ENCODE measurements at places on chromosomes 1 and 21.

DNA sequence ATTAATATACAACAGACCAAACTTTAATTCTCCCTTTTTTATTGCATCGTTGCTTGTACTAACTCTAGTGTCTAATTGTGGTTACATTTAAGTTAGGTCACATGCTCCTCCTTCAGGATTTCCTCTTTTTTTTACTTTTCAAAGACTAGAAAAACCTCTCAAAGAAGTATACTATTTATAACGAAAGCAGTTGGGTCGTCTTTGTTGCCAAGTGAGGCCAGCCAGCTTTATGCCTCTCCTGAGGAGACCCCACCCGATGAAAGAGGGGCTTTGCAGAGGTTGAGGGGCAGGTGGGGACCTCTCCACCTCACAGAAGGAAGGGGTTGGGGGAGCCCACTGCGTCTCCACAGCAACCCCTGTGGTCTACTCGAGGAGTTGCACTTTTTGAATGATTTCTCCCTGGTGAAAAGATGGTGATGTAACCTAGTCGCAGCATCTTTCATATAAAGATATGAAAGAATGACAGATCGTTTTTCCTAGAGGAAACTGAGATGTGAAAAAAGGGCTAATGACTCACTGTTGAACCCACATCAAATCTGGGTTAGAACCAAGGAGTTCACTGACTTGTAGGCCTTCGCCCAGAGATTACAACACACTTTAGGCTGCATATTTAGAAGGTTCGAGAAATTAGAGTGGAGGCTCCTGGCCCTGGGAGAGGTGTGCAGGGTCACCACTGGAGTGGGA is 6.4 kb downstream of the TGFB2 start:
- peak; percentile 62 for DNase-seq

- DNase-seq: peak; percentile 61
These were observed 133.7 kb downstream of the CAPN8 start for GRCh38 chr1:223531742-223532341.

DNA sequence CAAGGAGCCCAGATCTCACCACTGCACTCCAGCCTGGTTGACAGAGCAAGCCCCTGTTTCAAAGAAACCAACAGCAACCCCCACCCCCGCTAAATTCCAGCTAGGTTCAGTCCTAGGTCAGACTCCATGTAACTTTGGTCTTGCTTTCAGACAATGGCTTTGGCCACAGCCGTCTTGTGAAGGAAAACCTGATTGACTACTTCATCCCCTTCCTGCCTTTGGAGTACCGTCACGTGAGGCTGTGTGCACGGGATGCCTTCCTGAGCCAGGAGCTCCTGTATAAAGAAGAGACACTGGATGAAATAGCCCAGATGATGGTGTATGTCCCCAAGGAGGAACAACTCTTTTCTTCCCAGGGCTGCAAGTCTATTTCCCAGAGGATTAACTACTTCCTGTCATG is 12.9 kb downstream of the TOR3A start:
- no peak for DNase-seq

DNA sequence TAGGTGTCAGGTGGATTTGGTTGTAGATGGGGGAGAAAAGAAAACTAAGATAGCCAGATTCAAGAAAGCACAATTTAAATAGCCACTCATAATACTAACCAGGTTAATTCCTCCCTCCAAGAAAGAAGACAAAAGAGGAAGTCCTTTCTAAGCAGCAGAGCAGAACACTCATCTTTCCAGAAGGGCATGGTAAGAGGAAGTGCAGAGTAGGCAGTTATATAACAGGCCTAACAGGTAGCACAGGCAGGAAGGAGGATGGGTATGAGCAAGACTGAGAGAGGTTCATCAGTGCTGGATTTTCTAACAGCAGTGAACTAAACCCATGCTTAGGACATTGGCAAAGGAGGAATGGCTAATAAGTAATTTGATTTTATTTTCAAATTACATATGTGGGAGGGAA is 517.5 kb downstream of the PLPP3 start:
- DNase-seq: no peak

GRCh38 chr1:109312246-109312645 is 5.4 kb upstream of the MYBPHL start:
- no peak for DNase-seq

GRCh38 chr1:233477359-233477758 is 136.5 kb upstream of the KCNK1 start:
- DNase-seq: no peak

DNA sequence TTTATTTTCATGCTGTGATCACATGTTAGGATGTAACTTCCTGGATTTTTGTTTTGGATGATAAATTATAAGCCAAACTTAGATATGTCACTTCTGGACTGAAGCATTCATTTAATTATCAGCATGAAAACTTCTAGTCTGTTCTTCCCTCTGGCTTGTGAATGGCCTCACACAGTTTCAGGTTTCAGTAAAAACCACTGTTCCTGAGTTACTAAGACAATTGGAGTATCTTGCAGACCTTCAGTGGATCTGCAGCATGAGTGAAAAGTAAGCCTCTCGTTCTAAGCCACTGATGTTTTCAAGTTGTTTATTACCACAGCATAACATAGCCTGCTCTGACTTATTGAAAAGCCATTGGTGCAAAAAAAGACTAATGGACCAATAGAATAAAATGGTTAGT is 55.3 kb upstream of the RGS21 start:
- DNase-seq: no peak

GRCh38 chr1:205449750-205450443 is 5.9 kb downstream of the BLACAT1 start:
- peak; percentile 97 for DNase-seq

DNA sequence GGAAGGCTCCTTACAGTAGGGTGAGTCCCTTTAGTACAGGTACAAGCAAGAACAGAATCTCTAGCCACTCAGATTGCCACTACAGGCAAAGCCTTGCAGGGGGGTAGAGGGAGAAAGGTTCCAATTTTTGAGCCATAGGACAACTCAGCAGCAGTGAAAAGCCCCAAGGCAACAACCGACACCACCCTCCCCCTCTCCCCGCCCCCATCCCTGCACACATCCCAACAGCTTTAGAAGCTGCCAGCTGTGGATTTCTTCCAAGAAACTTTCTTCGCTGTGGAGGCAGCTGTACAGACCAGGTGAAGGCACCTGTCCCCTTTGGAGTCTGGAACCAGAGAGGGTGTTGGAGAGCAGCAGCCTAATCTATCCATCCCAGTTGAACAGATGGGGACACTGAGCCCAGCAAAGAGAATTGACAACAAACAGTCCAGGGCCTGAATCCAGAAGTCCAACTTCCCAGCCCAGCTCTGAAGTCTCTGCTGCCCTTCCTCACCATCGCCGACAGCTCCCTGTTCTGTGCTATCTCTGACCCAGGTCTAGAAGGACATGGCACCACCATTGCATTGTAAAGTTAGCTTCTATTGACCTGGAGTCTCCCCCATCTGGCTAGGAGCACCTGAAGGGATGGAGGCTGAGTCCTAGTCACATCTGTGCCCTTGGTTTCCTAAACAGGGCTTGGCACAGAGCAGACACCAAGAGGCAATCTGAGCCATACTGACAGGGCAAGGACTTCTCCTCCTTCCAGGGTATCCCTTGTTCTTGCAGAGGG is 2.2 kb downstream of the TENT5B start:
- peak; percentile 44 for DNase-seq

DNA sequence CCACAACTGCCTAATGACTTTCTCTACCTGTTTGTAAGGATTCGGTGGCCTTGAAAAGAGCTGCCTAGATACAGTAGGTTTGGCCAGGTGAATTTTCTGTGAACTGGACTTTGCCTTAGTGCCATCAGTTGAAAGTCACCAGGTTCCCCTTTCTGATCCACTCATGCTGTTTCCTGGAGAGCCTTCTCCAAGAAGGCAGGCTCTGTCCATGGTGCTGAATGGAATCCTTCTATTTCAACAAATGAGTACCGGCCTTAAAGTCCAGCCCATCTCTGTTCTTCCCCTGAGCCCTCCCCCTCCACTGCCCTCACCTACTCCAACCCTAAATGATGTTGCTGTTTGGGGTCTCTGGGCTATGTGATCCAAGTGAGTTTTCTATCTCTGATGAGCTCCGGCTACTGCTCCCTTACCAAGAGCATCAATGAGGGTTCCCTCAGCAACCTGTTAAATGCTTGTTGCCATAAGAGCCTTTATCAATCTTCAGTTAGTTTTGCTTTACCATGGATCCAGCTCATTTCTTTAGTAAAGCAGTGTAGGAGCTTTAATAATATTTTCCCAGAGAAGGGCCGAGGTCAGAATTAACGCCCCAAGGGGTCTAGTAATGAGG is 500.4 kb downstream of the PTPRU start:
- no peak for DNase-seq

GRCh38 chr1:204073837-204074273 is 940 bp downstream of the SOX13 start:
- peak; percentile 57 for DNase-seq

DNA sequence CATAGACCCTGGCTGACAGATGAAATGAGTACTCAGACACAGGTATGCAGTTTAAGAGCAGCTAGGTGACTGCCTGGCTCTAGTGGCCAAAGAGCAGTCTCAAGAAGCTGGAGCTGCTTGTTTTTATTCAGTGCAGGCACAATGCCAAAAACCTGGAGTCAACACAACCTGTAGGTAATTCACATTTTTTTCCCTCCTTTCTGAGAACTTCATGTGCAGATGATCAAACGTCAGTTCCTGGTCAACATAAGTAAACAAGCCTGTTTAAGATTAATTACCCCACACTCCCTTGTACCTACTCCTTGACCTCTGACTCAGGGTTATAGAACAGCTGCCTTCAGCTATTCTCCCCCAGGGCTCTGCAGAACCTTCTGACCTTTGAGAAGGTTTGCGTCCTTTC is 17.3 kb upstream of the ACADM start:
- DNase-seq: peak; percentile 54

- peak; percentile 93 for DNase-seq
These were observed at the start of gene APP for GRCh38 chr21:26170471-26171257. TSS of gene APP (minus strand) at chr21:26170770. CDS start at chr21:26170620, 150 bp downstream.

DNA sequence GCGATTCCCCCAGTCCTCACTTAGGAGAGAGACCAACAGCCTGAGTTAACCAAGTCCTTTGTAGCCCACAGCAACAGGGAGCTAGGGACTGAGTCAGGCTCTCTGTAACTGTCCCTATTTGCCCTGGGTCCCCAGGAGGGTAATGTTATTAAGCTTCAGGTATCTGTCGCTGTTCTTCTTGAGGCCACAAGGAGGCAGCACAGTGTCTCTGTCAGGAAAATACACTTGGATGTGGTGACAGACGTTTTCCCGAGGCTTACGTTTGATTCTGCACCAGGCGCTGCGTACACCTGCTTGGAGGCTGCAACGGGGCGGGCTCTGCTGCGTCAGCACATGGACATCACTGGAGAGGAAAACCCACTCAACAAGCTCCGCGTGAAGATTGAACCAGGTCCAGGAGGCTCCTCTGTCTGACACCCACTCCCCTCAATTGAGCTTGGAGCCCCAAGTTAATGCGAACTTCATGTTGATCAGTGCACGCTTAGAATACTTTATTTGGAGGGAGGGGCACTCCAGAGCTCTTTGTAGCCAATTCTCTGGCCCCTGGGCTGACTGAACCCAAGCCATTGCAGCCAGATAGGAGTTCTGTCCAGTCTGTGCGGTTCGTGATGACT is 10.7 kb upstream of the ELF3 start:
- DNase-seq: peak; percentile 81

GRCh38 chr1:204493984-204494280 is 673 bp downstream of the PIK3C2B start:
- DNase-seq: peak; percentile 75

GRCh38 chr1:156844102-156844501 is 14.8 kb downstream of the INSRR start:
- no peak for DNase-seq

DNA sequence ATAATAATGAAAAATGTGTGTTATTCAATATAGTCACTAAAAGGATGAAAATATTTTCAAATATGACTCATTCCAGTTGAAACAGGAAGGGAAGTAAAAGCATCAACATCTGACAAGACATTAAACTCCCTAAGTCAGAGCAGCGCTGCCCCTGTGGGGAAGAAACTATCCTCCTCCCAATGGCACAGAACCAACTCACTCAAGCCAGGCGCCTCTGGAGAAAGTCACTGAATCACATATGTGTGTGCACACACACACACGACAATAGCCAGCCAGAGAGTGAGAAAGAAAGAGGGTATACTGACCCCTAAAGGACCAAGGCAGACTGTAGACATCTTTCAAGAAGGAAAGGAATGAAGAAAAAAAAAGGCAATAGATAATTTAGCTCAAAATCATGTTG is 126.9 kb downstream of the SETD4 start:
- no peak for DNase-seq

DNA sequence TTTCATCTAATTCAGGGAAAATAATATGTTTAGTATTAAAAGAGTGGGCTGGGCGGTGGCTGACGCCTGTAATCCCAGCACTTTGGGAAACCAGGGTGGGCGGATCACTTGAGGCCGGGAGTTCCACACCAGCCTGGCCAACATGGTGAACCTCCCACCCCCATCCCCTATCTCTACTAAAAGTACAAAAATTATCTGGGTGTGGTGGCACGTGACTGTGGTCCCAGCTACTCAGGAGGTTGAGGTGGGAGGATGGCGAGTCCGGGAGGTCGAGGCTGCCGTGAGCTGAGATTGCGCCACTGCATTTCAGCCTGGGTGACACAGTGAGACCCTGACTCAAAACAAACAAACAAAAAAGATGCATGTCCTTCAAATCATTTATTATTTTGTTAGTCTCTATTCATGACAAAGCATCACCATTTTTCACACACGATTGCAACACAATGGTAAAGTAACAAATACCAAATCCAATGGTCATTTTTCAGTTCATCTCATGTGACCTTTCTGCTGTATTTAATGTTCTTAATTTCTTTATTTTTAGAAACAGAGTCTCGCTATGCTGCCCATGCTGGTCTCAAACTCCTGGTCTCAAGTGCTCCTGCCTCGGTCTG is 1.0 kb downstream of the MSH4 start:
- DNase-seq: no peak

- DNase-seq: no peak
These were observed 135.2 kb upstream of the RUNX3 start for GRCh38 chr1:25065321-25065721.

DNA sequence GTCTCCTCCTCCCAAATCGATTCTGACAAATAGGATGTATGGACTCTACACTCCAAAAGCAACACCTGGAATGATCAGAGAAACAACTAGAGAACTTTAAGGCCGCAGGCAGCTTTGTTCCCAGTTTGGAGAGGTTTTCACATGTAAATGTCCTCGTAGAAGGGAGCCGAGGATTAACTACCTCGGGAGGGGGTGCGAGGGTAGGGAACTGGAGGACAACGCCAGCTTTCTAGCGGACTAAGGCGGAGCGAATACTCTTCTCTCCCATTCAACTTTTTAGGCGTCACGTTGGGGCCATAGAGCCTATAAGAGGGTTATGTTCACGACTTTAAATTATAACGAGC is 1.2 kb downstream of the SCAF4 start:
- DNase-seq: peak; percentile 65
